Endothelial cell (in vitro differentiated cells): ENCODE measurements at places on chromosomes 7 and 10. TPM values are rescaled to one million over a fixed set of nuclear protein-coding genes. Genes with fewer than 3 reads are reported as not detected.

GRCh38 chr7:49400891-49401550 lies 372.4 kb upstream of the VWC2 start:
- no peak for DNase-seq

- no peak for DNase-seq
These were observed 537.4 kb upstream of the SORCS1 start for GRCh38 chr10:107701943-107702342.

GRCh38 chr7:54076616-54077015 lies 465.6 kb upstream of the VSTM2A start:
- no peak for DNase-seq

DNA sequence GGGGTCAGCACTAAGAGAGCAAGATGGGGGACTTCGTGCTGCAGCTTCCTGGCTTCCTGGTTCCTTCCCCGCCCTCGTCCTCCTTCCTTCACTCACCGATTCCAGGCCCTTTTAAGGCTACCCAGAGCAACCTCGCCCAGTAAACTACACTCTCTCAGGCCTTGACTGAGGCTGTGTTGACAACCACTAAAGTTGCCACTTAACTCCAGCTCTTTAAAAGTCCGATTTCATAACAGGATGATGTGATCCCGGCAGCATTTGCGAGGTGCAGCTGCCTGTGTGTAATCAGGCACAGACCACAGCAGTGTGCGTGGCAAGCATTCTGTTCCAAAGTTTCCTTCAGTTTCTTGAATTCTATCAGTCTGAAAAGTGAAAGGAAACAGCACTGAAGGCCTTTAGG lies 110.6 kb downstream of the RAB11FIP2 start:
- DNase-seq = no peak

DNA sequence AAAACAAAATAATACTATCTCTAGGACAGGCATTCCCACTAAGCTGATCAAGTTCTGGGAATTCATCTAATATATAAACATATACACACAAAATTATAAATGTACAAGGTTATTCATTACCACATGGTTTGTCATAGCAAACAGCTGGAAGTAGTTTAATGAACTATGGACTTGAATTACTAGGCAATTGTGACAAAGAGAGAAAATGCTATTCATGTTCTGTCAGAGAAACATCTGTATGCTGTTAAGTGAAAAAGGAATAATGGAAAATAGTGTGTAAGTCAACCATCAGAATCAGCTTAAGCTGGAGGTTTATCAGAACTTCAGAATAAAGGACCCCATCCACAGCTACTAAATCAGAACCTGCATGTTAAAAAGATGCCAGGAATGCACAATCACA lies 2.8 kb downstream of the ZNF248 start:
- DNase-seq = no peak

GRCh38 chr7:151904270-151904669 lies 27.4 kb upstream of the PRKAG2 start:
- DNase-seq = no peak

- peak; percentile 30 for DNase-seq
These were observed 54.3 kb downstream of the FAM241B start for GRCh38 chr10:69684020-69684980.

GRCh38 chr7:152016947-152017346 lies 8.5 kb upstream of the GALNT11 start:
- no peak for DNase-seq

GRCh38 chr7:73740771-73741170 lies 2.2 kb upstream of the ABHD11 start:
- no peak for DNase-seq

GRCh38 chr7:8210845-8211724 lies 50.9 kb downstream of the ICA1 start:
- DNase-seq = no peak

Gene CCDC3
- 26.1 TPM for total RNA-seq

- no peak for DNase-seq
These were observed 634.4 kb downstream of the GATA3 start for GRCh38 chr10:8688881-8689280.

DNA sequence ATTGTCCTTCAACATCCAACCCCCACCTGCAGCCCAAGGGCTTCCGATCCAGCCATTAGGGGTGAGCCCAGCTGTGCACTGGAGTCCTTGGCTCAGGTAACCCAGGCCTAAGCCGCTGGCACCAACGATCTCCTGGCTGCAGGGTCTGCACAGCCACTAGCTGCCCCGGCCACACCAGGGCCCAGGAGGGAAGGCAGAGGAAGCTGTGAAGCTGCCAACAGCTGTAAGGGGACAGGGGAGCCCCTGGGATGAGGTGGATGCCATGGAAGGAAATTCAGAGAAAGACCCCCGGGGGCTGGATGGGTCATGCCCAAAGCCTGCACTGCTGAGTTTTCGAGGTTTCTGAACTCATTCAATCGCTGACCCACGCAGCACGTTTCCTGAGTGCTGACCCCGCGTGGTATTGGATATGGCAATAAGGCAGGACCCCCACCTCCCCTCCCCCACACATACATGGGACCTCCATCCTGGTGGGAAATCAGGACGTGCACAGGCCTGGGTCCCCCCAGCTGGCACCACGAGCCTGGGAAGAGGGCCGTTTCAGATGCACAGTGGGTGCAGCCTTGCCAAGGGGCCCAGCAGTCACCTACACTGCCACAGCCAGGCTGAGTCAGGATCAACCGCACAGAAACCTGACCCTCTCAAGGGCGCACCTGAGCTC lies 170.3 kb downstream of the DIP2C start:
- DNase-seq = no peak

GRCh38 chr10:93068411-93069244 lies 5.1 kb upstream of the CYP26A1 start:
- no peak for DNase-seq

DNA sequence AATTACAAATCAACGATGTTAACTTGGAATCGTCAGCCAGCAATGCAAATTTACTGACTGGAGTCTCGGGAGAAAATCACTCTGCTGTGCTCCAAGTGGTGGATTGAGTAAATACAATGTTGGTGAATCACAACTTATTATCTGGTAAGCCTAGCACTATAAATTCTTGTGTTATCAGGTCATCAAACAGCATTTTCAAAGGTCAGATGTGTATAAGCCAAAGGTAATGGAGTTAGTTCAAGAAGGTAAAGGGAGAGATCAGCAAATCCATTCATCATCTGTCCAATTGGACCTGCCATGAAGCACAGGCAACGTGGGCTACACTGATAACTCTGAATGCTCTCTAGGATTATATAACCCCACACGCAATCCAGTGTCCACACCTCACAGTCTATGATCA lies 13.9 kb downstream of the CUBN start:
- no peak for DNase-seq

DNA sequence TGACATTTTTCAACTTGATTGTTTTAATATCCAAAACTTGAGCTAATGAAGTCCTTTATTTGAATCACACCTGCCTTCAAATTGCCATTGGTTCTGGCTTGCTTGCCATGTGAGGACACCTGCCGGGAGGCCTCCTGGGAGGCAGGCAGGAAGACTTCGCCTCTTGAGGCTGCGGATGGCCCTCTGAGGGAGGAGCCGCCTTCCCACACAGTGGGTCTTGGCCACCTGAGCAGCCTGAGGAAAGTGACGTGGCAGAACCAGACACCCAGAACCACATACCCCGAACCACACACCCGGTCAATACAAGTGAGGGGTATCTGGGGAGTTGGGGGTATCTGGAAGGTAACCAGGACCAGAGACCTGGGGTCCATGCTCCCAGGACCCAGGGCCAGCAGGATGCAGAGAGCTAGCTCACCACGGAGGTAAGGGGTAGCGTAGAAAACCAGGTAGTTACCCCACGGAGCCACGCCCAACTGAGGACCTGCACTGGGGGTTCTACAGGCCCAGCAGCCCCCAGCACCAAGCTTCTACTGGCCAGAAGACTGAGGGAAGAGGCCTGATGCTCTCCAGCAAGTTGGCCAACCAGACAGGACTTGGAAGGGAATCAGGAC lies 300.5 kb downstream of the TCERG1L start:
- no peak for DNase-seq

Gene FIGNL1
- 18.4 TPM for total RNA-seq

- DNase-seq = peak; percentile 90
These were observed at the start of gene RADIL for GRCh38 chr7:4883372-4884144. Gene RADIL (minus strand): TSS chr7:4883716. CDS start chr7:4878139, 5,577 bp downstream.

- DNase-seq = no peak
These were observed 58.4 kb downstream of the NXPH1 start for GRCh38 chr7:8491544-8492489.
